ENCODE measurements at places on chromosomes 3 and 15. TPM values are rescaled to one million over a fixed set of nuclear protein-coding genes. Genes with fewer than 3 reads are reported as not detected.

The BHLHE40 gene
- 52.4 TPM for total RNA-seq

The SMAD6 gene
- total RNA-seq, result 20.0 TPM

DNA sequence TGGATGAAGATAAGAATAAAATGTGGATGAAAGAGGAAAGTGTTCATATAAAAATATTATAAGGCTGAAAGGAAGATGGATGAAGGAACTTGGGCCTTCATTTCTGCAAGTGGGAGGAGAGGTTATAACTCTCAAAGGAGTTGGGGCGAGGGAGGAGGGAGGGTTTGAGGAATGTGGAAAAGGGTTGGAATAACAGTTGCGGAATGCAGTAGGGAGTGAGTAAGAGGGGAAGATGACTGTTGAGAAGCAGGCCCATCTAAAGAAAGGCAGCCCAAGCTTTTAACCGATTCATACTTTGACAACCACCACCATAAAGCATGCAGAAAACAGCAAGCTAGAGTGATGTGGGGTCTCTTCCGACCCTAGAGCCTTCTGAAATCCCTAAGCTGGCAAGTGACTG, 8.3 kb upstream of the TM4SF4 start:
- H3K27me3 ChIP-seq, result no peaks in the 10 kb centered on the region
- DNase-seq, result peak; percentile 25
- no peaks in the 10 kb centered on the region for H3K4me1 ChIP-seq
- H3K27ac ChIP-seq, result peak overlapping the region; percentile 34

DNA sequence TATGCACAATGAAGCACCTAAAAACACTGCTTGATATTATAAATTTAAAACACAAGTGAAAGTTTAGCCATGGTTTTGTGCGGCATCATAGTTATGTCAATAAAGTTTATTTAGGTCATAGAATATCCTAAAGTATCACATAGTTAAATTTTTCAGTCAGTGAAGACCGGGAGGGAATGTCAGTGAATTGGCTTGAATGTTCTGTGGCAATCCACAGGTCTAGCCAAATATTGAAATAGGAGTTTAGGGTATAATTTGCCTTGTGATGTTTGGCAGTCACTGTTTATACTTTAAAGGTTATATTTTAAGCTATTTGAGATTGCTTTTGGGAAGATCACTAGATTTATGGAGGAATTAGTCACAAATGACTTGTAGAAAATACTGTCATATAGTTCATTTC, 79.7 kb upstream of the FLNB start:
- no peak overlapping the region for H3K27ac ChIP-seq
- no peaks in the 10 kb centered on the region for H3K4me1 ChIP-seq
- no peak overlapping the region for H3K4me3 ChIP-seq
- no peaks in the 10 kb centered on the region for H3K36me3 ChIP-seq

DNA sequence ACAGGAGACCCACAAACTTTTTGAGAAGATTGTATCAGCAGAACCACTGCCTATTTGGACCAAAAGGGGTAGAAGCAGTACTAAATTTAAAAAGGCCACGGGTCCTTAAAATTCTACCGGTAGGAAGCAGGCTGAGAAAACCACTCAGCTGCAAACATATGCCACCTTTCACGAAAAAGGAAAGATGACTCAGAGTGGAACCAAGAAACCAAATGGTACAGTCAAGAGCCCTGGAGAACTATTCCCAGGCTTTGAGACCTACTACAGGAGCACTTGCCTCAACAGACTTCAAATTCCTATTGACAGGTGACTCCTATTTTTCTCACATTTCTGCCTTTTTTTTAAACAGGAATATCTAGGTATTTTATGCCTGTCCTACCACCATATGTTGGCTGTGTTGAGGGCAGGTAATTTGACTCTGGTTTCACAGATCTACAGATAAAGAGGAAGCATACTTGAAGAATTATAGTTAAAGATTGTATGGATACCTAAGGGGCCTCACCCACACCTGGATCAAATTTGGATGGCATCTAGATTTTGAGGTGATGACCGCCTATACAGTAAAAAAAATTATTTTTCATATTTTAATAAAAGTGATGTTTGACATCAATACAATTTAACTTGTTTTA, 10.1 kb downstream of the GOLIM4 start:
- no peak for DNase-seq
- no peak overlapping the region for H3K27ac ChIP-seq
- no peak overlapping the region for H3K4me3 ChIP-seq
- peaks cover 68% of the 10 kb centered on the region for H3K4me1 ChIP-seq
- no peaks in the 10 kb centered on the region for H3K36me3 ChIP-seq

- no peak overlapping the region for H3K4me3 ChIP-seq
- H3K27ac ChIP-seq, result no peak overlapping the region
- no peaks in the 10 kb centered on the region for H3K4me1 ChIP-seq
- no peak for DNase-seq
- no peaks in the 10 kb centered on the region for H3K27me3 ChIP-seq
Measured at GRCh38 chr3:182165234-182165633, 453.5 kb downstream of the SOX2 start.

- no peaks in the 10 kb centered on the region for H3K27me3 ChIP-seq
- H3K4me3 ChIP-seq, result no peak overlapping the region
- H3K4me1 ChIP-seq, result peaks cover 15% of the 10 kb centered on the region
- H3K27ac ChIP-seq, result no peak overlapping the region
Measured at GRCh38 chr3:152772674-152773225, 62.2 kb upstream of the P2RY1 start.

GRCh38 chr3:65539616-65540015, 499.1 kb downstream of the MAGI1 start:
- no peak overlapping the region for H3K27ac ChIP-seq
- no peak overlapping the region for H3K4me3 ChIP-seq
- H3K4me1 ChIP-seq, result no peaks in the 10 kb centered on the region
- DNase-seq, result no peak

All from heart right ventricle (tissue), 16 donors.